Fibroblast of gingiva (primary cell): ENCODE measurements at places on chromosomes 11 and 22.

- DNase-seq, result no peak
Observed at GRCh38 chr11:102214623-102215022, 102.7 kb upstream of the BIRC3 start.

DNA sequence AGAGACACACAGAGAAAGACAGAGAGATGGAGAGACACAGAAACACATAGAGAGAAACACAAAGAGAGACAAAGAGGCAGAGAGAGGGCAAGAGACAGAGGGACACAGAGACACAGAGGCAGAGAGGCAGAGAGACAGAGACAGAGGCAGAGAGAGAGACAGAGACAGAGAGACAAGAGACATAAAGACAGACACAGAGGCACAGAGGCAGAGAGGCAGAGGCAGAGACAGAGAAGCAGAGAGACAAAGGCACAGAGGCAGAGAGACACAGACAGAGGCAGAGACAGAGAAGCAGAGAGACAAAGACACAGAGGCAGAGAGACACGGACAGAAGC lies 6.3 kb downstream of the TNNI2 start:
- no peak for DNase-seq

DNA sequence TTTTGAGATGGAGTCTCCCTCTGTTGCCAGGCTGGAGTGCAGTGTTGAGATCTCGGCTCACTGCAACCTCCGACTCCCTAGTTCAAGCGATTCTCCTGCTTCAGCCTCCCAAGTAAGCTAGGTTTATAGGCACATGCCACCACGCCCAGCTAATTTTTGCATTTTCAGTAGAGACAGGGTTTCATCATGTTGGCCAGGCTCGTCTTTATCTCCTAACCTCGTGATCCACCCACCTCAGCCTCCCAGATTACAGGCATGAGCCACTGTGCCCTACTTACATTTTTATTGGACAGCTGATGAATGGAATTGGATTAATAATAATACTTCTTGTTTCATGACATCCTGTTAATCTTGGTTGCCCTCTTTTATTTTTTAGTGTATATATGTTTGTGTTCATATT lies 3.0 kb upstream of the MRGPRD start:
- DNase-seq, result no peak

DNA sequence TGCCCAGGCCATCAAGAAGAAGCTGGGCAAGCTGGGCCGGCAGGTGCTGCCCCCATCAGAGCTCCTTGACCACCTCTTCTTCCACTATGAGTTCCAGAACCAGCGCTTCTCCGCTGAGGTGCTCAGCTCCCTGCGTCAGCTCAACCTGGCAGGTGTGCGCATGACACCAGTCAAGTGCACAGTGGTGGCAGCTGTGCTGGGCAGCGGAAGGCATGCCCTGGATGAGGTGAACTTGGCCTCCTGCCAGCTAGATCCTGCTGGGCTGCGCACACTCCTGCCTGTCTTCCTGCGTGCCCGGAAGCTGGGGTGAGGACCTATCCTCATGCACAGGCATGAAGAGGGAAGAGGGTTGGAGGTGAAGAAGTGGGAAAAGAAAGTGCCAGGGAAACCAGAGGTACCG lies 5.3 kb upstream of the NHERF4 start:
- DNase-seq, result no peak

DNA sequence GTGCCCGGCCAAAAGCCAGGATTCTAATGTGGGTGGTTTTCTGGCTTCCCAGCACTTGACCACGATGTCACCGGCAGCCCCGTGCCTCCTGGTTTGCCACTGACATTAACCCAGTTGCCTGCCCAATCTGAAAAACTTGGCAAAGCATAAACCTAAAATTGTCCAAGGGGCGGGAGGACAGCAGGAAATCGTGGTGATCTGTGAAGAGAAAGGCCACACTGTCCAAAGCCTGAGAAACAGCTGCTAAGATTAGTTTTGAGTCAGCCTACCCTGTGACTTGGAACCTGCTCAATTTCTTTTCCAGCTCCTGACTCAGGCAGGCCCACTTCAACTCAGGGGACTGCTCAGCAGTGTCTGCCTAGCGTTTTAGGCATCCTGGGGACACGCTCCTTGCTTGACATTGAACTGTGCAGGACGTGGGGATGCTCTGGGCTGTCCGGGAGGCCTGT lies 8.2 kb upstream of the F2 start:
- DNase-seq, result peak; percentile 89

DNA sequence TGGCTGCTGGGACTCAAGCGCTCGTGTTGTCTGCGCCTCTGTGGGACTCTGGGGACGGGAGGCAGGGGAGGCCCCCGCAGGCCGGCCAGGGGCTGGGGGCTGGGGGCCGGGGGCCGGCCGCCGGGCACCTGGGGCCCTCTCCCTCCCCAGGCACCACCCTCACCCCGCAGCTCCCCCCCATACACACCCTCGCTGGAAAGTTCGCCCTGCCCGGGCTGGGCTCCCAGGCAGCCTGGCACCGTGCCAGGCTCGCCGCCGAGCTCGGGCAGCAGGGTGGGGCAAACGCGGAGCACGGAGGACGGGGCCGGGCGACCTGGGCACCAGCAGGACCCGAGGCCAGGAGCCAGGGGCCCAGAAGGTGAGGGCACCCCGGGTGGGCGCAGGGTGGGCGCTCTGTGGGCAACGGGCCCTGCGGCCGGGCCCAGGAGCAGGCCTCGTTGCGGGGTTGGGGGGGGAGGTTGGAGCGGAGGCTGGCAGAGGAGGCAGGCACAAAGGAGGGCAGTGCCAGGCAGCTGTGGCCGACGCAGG lies 76.7 kb upstream of the WNT7B start:
- peak; percentile 73 for DNase-seq

GRCh38 chr11:112106070-112106469 lies 19.4 kb downstream of the SDHD start:
- DNase-seq, result no peak

DNA sequence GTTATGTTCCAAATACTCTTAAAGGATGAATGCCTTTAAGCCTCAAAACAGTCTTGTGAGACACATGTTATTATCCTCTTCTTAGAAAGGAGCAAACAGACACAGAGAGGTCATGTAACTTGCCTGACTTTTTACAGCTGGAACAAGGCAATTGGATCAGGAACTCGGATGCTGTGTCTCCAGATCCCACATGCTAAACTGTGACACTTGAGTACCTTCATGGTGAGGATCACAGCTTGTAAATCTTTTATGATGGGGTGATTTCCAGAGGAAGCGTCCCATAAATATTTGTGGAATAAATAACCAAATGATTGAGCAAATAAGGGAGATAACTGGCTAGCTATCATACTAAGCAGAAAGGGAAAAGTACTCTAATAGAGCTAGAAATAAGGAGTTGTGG lies 171.2 kb downstream of the C11orf91 start:
- DNase-seq, result no peak

- DNase-seq, result peak; percentile 69
Observed at GRCh38 chr11:76025068-76025467, 181.2 kb downstream of the WNT11 start.

DNA sequence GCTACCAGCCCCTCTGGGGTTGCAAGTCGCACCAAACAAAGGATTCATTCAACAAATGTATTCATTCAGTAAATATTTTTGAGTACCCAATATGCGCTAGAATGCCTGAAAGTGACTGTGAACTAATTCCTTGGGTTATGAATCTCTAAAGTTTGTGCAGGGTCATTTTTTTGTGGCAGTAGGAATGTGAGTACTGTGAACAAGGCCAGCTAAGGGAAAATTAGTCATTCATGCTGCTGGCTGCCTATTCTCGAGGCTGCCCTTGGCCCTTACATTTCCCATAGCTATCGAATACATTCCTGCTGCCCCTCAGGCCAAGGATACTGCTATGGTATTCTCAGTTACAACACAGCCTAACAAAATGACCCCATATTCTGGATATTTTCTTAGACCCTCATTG lies 141.6 kb downstream of the TRPC6 start:
- peak; percentile 71 for DNase-seq

- no peak for DNase-seq
Observed at GRCh38 chr11:133945087-133945974, 11.4 kb downstream of the IGSF9B start.

- no peak for DNase-seq
Observed at GRCh38 chr11:64055077-64055476, 19.3 kb downstream of the FLRT1 start.

GRCh38 chr22:49628391-49629260 lies 199.0 kb downstream of the BRD1 start:
- no peak for DNase-seq

GRCh38 chr11:65291613-65292012 lies 23.1 kb upstream of the CDC42EP2 start:
- peak; percentile 85 for DNase-seq

DNA sequence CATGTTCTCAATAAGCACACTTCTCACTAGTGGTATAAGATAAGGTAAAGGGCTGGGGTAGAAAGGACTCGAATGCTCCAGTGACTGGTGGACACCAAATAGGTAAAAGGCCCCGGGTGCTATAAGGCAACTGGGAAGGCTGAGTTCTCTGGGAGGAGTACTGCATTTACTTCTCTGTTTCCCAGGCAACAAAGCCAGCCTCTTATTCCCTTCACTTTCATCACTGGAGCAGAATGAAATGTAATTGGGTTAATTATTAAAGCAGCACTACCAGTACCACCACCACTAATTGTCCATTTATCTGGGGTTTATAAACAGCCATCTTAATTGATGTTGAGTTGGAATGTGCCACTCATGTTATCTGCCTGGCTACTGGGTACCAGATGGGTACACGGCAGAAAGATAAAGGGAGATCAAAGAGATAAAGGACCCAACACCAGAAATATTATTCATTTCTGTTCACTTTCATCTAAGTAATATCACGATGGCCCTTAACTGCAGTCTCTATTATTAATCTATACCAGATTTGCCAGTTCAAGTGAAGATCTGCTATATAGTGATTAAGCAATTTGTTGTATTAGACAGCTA lies 94.4 kb upstream of the CHRM4 start:
- no peak for DNase-seq

GRCh38 chr11:19410032-19410431 lies 169.3 kb upstream of the E2F8 start:
- no peak for DNase-seq

DNA sequence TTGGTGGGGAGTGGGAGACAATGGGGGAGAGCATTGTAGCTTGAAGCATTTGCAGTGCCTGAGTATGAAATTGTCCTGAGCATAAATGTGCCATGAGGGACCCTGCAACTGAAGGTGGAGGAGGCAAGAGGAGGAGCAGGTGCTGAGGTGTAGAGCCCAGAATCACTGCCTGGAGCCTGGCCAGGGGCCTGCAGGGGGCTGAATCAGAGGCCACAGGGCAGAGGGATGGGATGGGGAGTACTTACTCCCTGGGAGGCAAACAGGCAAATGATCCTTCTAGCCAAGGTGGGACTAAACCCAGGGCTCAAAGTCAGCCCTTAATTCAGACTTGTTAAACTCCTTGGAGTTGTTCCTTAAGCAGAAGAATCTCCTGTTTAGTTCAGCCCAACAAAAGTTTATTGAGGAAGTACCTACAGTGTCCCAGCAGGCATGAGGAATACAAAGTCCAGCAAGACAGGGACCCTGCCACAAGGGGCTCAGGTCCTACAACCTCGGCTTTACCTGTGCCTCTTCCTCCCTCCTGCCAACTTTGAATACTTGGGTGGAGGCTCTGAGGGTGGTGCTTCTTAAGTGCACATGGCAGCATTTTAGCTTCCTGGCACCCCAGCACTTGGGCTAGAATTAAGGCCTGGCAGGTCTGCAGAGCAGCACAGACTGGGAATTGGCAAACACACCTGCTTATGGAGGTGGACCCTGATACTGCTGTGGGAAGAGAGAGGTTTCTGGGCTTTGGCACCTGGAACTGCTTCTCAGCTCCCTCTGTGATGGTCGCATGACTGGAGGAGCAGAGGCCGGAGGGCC lies 20.0 kb downstream of the MICAL2 start:
- DNase-seq, result no peak

GRCh38 chr11:69956669-69957190 lies 121.4 kb upstream of the ANO1 start:
- no peak for DNase-seq

- DNase-seq, result no peak
Observed at GRCh38 chr11:30392221-30392784, 69.4 kb downstream of the ARL14EP start.

GRCh38 chr11:19441752-19442553 lies 201.2 kb upstream of the E2F8 start:
- peak; percentile 70 for DNase-seq

DNA sequence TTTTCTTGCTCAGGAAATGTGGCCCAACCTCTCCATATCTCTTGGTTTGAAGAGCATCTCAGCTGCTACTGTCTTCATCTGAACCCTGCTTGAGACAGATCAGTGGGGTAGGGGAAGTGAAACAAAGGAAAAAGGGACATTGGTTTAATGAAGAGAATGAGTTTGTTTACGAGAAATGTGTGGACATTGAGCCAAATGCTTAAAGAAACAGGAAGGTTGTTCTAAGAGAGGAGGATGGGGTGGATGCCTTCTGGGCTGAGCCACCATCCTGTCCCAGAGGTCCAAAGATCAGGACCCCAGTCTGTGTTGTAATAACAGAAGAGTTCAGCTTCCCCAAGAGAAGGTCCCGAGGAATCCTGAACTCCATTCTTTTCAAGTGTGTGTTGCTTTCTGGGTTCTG lies 369.7 kb downstream of the INSC start:
- no peak for DNase-seq

DNA sequence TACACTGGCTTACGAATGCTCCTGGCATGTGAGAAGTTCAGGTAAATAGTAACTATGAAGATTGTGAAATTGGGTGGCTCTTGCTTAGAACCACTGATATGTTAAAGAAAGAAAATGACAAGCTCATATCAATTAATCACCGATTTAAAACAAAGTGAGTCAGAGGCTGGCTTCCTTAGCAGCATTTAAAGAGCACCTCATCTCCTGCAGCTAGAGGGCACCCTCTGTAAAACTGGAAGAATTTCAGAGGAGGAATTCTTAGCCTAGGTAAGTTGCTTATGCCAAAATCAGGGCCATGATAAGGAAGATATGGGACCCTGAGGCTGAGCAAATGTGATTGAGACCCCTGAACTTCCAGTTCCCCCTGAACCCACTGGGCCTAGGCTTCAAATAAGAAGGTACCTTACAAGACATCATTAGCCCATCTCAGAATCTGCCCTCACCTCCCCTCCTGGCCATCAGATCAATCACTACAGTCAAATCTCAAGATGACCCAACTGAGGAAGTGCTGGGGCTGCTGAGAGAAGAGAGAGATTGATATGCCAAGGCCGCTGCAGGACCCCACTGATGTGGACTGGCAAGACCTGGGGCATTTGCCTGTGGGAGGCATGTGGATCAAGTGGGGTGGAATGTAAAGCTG lies 8.6 kb upstream of the CD3E start:
- DNase-seq, result no peak

- DNase-seq, result peak; percentile 6
Observed at GRCh38 chr11:123640677-123641494, 13.5 kb downstream of the SCN3B start.

DNA sequence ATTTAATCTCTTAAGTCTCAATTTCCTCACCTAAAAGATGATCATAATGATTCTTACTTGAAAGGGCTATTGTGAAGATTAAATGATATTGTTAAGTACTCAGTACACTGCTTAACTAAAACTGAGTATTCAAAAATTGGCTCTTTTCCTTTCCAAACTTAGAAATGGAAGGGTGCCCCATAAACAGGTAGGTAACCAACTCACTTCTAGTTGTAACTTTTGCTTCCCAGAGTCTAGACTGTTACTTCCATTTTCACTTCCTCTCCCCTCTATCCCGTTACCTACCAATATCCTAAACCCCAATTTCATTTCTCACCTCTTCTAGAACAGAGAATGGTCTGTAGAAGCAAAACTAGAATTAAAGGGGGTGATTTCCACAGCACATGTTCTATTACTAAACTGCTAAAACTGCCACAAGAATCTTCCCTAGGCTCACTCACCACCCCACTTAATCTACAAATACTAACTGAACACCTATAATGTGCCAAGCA lies 50.0 kb downstream of the RRAS2 start:
- DNase-seq, result no peak

- no peak for DNase-seq
Observed at GRCh38 chr11:13303668-13304649, 26.4 kb downstream of the BMAL1 start.

GRCh38 chr11:33685082-33685481 lies 15.5 kb downstream of the C11orf91 start:
- no peak for DNase-seq
